Epithelial cell of proximal tubule (primary cell): ENCODE measurements at places on chromosomes 7 and 10. TPM values are rescaled to one million over a fixed set of nuclear protein-coding genes. Genes with fewer than 3 reads are reported as not detected.

KIF11 gene
- 36.5 and 40.6 TPM in 2 replicates for total RNA-seq

TMEM196 gene
- not detected in 2 replicates for total RNA-seq

SEMA3A gene
- 13.7 and 20.5 TPM in 2 replicates for total RNA-seq

CDH23 gene
- under 0.01 TPM in 1 of 2 replicates, not detected in the other for total RNA-seq

LRRD1 gene
- total RNA-seq, result not detected in 2 replicates
